CD14-positive monocyte (primary cell): ENCODE measurements at places on chromosomes 7 and 10. TPM values are rescaled to one million over a fixed set of nuclear protein-coding genes. Genes with fewer than 3 reads are reported as not detected.
A peak's percentile ranks its signal among the peaks of the same experiment; 100 is the strongest.

- no peak for DNase-seq
Observed at GRCh38 chr10:58704671-58705141, 192.0 kb downstream of the BICC1 start.

DNA sequence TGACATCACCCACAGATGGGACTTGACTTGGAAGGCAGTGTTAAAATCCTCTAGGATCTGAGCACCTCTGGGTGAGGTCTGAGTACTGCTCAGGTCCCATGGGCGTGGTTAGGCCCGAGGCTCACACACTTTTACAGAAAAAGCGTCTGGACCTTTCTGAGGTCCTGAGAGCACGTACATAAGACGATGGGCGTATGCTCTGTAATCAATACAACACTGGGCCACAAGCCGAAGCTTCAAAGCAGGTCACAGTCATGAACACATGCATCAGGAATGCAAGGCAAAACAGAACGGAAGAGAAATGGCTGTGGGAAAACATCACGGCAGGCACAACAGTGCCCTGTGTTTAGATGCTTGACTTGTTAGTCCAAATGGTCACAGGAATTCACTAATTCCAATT is 112.2 kb downstream of the LARP4B start:
- no peak for DNase-seq

GRCh38 chr7:130141161-130141883 is 63.9 kb downstream of the TMEM209 start:
- peak; percentile 30 for DNase-seq

DNA sequence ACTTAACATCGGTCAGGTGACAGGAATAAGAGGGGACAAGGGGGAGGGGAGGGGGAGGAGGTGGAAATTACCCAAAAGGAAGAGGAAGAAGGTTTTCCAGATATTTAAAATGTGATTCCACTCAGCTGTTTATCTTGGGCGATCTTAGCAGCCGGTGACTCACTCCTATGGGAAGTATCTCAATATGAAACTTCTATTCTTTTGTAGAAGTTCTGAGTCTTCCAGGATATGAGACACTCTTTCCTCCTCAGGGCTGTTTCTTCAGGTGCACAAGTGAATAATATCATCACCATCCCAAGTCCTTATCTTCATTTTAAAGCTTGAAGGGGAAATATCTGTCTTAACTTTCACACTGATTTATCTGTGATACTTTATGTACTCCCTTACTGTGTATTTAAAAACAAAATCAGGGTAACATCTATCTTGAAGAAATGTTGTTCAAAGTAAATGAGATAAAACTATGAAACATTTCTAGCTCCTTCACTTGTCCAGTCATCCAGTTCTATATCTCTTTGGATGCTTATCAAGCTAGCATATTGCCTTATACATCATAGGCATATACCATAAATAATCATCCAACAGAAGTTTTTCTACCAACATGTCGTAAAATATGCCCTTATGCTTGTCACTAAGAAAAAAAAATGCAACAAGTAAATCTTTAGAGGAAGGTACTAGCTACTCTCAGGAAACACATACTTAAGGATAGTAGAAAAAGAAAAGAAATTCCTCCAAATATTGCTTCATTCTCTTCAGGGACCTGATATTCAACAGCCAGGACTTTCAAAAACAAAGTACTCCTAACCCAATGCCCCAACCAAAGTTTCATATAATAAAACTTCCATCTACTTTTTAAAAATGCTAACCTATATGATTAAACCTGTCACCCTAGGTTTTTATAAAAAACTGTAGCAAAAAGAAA is 13.7 kb downstream of the DOCK4 start:
- DNase-seq: peak; percentile 17

DNA sequence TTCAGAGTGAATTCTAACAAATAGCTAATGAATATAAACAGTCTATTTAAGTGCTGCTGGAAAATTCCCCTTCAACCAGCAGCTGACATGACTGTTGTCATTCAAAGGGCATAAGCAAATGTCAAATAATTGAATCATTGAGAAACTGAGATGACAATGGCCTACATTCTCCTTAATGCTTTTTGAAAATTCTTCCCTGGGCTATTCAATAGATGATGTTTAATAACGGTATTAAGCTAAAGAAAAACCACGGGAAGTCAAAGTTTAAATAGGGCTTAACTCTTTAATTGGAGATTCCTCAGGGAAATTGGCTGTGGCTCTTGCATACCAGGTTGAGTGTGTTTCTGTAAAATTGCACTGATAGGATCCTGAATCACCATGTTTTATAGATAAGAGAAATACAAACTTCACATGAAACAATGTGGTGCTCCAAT is 77.0 kb downstream of the ARL4A start:
- no peak for DNase-seq

DNA sequence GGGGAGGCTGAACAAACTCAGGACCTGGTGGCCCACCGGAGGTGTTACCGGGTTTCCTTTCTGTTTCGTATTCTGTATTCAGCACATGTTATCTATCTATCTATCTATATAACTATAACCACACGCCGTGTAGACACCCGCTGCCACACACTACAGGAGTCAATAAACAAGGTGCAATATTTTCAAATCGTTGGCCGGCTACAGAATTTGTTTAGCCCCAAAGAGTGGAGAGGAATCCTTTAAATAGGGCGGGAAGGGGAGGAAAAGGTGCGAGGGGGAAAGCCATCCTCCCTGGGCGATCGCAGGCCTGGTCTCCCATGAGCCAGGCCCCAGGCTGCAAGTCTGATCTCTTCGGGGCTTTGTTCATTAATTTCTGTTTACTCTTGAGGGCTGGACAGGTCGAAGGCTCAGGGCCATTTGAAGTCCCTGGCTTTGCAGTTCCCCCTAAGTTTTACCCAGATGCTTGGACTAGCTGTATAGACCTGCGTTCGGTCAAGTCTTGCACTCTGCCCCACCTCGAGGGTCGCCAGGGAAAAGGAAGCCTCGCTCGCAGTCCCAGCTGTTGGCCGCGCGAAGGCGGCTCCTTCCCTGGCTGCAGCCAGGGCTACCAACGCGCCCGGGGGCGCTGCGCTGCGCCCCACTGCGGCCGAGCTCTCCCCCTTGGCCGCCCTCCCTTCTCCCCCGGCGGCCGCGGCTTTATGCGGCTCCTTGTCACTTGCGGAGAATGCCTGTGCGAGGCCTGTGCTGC is 3.8 kb downstream of the NKX2-3 start:
- no peak for DNase-seq

GRCh38 chr10:76422769-76423168 is 991.3 kb downstream of the LRMDA start:
- no peak for DNase-seq

DNA sequence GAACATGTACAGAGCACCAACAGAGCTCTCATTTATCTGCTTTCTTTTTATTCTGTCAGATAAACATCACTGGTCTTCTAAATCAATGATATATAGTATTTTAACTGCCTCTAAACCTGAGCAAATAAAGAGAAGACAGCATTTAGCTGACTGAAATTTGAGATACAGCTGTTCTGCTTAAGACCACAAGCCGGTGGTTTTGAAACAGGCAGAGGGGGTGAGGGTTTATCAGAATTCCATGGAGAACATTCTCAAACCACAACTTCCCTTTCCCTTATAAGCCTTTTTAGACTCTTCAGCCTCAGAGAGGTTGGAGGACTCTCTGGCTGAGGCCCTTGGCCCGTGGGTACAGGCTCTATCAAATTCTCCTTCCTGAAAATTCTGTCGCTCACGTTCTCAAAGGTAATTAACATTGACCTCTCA is 87.4 kb upstream of the RSU1 start:
- DNase-seq: no peak

- DNase-seq: no peak
Observed at GRCh38 chr10:44864051-44864450, 47.1 kb upstream of the TMEM72 start.

- DNase-seq: no peak
Observed at GRCh38 chr7:105894131-105894530, 17.7 kb upstream of the ATXN7L1 start.

DNA sequence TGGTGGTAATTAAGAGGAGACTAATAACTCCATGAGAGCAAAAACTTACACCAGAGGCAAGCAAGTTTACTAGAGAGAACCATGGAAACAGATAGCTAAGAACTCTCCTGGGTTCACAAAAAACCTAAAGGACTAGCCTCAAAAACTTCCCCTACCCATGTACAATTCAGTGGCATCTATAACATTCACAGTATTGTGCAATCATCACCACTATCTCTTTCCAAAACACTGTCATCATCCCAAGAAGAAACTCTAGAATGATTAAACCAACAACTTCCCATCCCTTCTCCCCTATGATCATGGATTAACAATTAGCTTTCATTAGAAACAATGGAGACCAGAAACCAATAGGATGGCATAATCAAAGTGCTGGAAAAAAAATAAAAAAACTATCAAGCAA is 1038.3 kb downstream of the LRMDA start:
- no peak for DNase-seq

- no peak for DNase-seq
Observed at GRCh38 chr7:7221599-7222038, 39.3 kb downstream of the C1GALT1 start.

DNA sequence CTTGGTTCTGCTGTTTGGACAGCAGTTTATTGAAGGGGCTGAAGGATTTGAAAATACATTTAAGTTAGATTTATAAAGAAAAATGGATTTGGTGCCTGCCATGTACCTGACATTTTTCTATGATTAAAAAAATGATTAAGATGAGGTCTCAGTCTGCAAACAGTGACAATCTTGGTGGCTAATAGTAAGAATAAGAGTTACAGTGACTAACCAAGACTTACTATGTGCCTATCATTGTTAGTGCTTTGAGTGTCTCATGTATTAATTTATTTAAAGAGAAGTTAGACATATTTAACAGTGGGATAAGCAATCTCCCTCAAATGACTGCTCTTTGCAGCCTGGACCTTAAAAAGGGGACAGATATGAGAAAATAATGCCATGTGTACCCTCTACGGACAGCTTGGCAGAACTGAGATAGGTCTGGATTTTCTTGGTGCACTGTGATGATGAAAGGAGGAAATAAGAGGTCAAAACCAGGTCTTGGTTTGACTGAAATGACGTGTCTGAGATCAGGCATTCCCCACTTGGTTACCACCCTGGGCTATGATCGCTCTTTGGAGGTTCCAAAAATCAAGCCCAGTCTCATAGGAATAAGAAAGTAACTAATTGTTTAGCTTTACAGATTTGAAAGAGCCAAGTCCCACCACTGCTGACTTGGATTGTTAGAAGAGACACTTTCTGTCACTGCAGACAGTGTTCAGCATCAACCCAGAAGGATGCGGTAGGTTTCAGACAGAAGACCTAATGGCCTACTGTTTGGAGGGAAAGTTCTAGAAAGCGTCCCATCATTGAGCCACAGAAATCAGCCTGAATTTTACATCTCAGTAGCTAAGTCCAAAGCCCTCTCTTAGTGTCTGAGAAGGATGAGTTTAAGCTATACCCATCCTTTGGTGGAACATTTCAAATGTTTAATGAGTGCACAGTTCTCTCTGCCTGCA is 2.1 kb downstream of the CASP7 start:
- peak; percentile 24 for DNase-seq

DNA sequence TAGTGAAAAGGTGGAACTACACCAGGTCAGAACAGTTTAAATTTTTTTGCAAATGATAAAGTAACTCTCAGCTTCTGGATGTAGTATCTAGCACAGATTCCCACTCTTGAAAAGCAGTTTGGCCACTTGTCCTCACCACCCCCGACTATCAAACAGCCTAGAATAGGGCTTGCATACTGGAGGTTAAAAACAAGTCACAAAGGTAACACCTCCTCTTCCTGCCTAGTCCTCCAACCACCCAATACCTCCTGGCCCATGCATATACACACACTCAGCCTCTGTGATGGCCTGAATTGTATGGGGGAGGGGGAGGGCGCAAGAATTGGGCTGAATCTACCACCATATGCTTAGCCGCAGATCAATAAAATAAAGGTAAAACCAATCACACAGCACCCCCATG is 5.7 kb downstream of the SKAP2 start:
- no peak for DNase-seq

- no peak for DNase-seq
Observed at GRCh38 chr7:144529269-144529926, 125.9 kb upstream of the NOBOX start.

- DNase-seq: no peak
Observed at GRCh38 chr10:11757454-11757820, 15.3 kb downstream of the ECHDC3 start.

DNA sequence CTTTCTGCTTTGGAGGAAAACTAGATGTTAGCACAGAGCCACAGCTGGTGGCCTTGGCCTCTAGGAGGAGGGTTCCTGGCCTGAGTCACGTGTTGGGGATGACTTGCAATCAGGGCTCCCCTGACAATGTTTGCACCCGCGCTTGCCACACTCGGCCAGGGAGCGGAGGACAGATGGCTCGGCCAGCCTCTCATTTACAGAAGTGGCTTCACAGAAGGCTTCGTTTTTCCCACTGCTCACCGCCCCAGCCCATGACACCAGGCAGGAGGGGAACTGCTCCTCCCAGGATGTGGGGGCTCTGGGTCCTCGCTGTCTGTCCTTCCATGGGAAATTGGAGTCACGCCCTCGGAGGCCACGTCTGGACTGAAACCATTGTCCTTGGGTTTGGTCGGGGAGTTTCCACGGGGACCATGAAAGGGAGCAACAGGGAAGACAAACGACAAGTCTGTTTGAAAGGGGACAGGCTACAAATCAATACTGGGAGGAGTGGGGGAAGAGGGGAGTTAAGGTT is 49.6 kb upstream of the UBE3C start:
- no peak for DNase-seq

GRCh38 chr7:144656965-144657517 is 178.8 kb downstream of the TPK1 start:
- no peak for DNase-seq

DNA sequence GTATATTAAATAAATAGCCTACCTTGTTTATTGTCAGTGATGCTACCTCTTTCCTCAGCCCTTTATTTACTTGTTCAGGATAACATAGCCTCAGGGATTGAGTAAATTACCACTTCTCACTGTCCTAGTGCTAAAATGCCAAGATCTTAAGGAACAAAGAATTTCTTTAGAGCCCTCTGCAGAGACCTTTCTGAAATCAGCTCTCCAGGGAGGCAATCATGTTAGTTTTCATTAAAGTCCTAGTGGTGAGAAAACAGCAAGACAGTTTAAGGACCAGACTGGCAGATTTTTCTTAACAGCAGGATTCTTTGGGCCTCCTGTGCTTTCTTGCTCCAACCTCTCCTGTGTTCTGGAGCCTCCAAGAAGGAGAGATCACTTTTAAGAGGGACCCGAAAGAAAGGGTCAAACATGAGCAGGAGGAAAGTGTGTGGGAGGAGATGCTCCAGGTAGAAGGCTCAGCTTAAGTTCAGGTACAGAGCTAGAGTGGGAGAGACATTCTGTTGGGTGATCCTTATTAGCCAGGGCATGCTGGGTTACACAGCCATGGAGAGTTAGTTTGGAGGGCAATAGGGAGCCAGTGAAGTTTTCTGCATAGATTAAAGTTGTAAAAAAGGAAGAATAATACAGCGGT is 1.2 kb upstream of the PLCE1 start:
- DNase-seq: no peak

GRCh38 chr7:47586925-47587324 is 5.0 kb upstream of the TNS3 start:
- DNase-seq: no peak

TMEM236 gene
- 0.01 and 0.08 TPM in 2 replicates for polyA plus RNA-seq

ADAP1 gene
- 117 and 139 TPM in 2 replicates for polyA plus RNA-seq

CREB5 gene
- 25.1 TPM for polyA plus RNA-seq

LBX1 gene
- polyA plus RNA-seq: not detected in 2 replicates

MYO1G gene
- polyA plus RNA-seq: 119 TPM

SEMA3D gene
- not detected in 2 replicates for polyA plus RNA-seq

OR13A1 gene
- 0.14 TPM for polyA plus RNA-seq

EPHB6 gene
- 18.2 and 19.1 TPM in 2 replicates for polyA plus RNA-seq

PLXDC2 gene
- 128 TPM for polyA plus RNA-seq

CFAP70 gene
- polyA plus RNA-seq: not detected

ACSM6 gene
- not detected for polyA plus RNA-seq

WEE2 gene
- not detected for polyA plus RNA-seq
